Lung (tissue), 17 donors: ENCODE measurements at places on chromosomes 12 and 14. TPM values are rescaled to one million over a fixed set of nuclear protein-coding genes. Genes with fewer than 3 reads are reported as not detected.

GRCh38 chr12:132561427-132562156, 48.8 kb downstream of the LRCOL1 start:
- peak; percentile 69 for DNase-seq
- no peak overlapping the region for H3K27ac ChIP-seq
- peaks cover 3% of the 10 kb centered on the region for H3K36me3 ChIP-seq

DNA sequence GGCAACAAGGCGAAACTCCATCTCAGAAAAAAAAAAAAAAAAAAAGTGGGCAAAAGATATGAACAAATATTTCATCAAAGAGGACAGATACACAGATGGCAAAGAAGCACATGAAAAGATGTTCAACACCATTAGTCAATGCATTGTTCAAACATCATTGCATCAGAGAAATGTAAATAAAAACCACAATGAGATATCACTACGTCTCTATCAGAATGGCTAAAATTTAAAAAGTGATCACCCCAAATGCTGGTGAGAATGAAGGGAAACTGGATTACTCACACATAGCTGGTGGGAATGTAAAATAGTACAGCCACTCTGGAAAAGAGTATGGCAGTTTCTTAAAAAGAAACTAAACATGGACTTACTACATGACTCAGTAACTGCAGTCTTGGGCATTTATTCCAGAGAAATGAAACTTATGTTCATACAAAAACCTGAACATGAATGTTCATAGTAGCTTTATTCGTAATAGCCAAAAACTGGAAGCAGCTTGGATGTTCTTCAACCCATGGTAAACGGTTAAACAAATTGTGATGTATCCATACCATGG, 3.6 kb downstream of the L2HGDH start:
- no peaks in the 10 kb centered on the region for H3K27me3 ChIP-seq
- no peak overlapping the region for H3K4me3 ChIP-seq
- no peak overlapping the region for H3K27ac ChIP-seq
- no peak for DNase-seq
- no peaks in the 10 kb centered on the region for H3K36me3 ChIP-seq

GRCh38 chr12:71220260-71220659, 62.5 kb upstream of the TSPAN8 start:
- H3K27me3 ChIP-seq: no peaks in the 10 kb centered on the region
- no peak overlapping the region for H3K4me3 ChIP-seq
- peaks cover 43% of the 10 kb centered on the region for H3K4me1 ChIP-seq
- no peaks in the 10 kb centered on the region for H3K36me3 ChIP-seq
- peak; percentile 81 for DNase-seq

KRT72 gene
- total RNA-seq: not detected

INTS13 gene
- 19.0 TPM for total RNA-seq

GRCh38 chr14:61498303-61498702, 176.9 kb downstream of the PRKCH start:
- no peak for DNase-seq
- H3K4me3 ChIP-seq: no peak overlapping the region
- H3K27ac ChIP-seq: no peak overlapping the region
- peaks cover 12% of the 10 kb centered on the region for H3K4me1 ChIP-seq
- peaks cover 5% of the 10 kb centered on the region for H3K36me3 ChIP-seq

SLC10A1 gene
- total RNA-seq: not detected
